ENCODE measurements at places on chromosomes 1 and 21.

- DNase-seq: no peak
Measured at GRCh38 chr21:37183749-37184148, 83.4 kb downstream of the VPS26C start.

GRCh38 chr1:172397221-172397620, 23.3 kb upstream of the C1orf105 start:
- DNase-seq: no peak

DNA sequence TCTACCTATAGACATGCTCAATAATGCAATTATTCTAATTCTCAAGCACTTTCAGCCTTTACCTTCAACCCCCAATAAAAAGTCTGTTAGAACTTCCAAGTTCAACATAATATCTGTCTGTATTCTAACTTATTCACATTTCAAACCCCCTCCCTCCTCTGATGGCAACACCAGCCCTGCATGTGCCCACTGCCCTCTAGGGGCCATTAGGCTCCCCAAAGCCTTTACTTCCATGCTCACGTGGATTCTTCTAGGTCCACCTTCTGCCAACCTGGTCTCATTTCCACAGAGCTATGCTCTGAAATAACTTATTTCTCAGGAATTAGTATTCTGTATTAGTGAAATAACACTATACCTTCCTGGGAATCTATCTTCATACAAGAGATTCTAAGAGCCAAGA, 22.2 kb upstream of the KPRP start:
- no peak for DNase-seq

GRCh38 chr1:9886092-9886742, 23.9 kb downstream of the CTNNBIP1 start:
- DNase-seq: no peak

DNA sequence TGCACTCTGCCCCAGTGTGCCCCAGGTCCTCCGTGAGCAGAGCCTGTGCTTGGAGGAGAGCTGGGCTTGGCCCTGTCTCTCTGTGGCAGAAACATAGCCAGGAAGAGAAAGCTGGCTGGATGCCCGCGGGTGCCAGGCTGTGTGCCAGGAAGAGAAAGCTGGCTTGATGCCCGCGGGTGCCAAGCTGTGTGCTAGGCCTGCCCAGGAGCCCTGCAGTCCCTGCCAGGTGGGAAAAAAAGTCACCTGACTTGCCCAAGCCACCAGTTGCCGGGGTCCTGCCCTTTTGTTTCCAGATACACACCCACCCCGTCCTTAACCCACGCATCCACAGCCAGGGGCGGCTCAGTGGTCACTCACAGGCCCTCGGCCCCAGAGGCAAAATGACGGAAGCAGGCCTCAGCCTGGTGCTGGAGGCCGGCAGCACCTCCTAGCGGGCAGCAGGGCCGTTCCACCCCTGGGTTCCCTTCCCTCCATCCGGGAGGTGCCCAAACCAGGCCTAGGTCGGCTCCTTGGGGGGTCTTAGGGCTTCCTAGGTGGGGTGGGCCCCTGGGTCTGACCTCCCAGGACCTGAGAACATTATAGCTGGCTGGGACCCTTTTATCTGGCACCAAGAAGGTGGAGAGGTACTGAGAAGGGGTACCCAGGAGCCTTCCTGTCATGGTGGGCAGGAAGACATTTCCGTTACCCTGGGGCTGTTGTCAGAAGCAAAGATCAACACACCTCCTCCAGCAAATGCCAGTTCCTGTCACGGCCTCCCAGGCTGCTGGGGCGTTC, 9.1 kb downstream of the ITGB2 start:
- peak; percentile 95 for DNase-seq

DNA sequence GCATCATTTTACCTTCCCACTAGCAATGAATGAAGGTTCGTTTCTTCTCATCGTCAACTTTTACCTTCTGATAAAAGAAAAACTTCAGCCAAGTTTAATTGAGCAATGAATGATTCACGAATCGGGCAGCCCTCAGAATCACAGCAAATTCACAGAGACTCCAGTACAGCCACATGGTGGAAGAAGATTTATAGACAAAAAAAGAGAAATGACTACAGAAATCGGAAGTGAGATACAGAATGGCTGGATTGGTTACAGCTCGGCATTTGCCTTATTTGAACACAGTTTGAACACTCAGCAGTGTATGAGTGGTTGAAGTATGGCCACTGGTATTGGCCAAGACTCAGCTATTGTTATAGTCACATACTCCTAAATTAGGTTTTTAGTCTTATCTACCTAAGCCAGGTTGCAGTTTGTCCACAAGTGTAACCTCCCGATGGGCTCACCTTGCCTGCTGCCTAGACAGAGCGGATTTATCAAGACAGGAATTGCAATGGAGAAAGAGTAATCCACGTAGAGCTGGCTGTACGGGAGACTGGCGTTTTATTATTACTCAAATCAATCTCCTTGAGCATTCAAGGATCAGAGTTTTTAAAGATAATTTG, 15.3 kb downstream of the AK4 start:
- no peak for DNase-seq

GRCh38 chr1:69129538-69129937, 438.2 kb upstream of the LRRC7 start:
- no peak for DNase-seq

- DNase-seq: no peak
Measured at GRCh38 chr1:118115567-118116295, 69.3 kb downstream of the SPAG17 start.

GRCh38 chr1:177383715-177384114, 213.0 kb downstream of the BRINP2 start:
- no peak for DNase-seq

GRCh38 chr1:90384193-90384592, 332.9 kb downstream of the BARHL2 start:
- DNase-seq: no peak

- DNase-seq: no peak
Measured at GRCh38 chr1:90557706-90558105, 159.4 kb downstream of the BARHL2 start.

DNA sequence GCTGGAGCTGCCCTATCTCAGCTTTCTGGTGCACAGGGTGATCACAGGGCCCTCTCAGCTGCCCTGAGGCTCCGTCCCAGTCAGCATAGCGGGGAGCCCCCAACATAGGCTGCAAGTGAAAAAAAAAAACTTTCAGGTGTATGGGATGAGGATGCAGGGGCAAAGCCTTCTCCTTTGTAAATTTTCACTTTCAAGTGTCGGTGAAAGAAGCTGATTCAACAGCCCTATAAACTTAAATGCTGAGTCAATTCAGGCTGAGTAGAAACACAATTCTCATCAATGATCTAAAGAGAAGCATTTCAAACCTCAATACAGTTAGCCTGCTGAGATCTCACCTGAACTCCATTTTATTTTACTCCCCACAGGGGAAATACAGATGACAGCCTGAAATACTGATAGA, 171.2 kb downstream of the SEC16B start:
- DNase-seq: no peak

- DNase-seq: no peak
Measured at GRCh38 chr1:9270290-9270883, 22.3 kb upstream of the SPSB1 start.

DNA sequence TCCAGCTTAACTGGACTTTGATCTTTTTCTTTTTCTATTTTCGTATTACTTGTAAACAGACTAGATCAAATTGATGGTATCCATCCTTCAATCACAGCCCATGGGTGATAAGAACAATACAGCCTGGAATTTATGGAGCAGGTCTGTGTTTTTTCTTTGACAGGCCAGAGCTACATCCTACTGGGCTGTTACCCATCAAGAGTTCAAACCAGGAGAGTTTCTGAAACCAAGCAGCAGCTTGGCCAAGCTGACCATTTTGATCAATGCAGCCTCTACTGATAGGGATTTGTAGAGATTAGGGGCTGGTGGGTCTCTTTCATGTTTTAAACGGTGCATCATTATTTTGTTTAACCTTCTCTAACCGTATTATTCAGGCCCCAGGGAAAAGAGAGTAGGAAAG, 24.3 kb upstream of the CCDC190 start:
- DNase-seq: no peak

DNA sequence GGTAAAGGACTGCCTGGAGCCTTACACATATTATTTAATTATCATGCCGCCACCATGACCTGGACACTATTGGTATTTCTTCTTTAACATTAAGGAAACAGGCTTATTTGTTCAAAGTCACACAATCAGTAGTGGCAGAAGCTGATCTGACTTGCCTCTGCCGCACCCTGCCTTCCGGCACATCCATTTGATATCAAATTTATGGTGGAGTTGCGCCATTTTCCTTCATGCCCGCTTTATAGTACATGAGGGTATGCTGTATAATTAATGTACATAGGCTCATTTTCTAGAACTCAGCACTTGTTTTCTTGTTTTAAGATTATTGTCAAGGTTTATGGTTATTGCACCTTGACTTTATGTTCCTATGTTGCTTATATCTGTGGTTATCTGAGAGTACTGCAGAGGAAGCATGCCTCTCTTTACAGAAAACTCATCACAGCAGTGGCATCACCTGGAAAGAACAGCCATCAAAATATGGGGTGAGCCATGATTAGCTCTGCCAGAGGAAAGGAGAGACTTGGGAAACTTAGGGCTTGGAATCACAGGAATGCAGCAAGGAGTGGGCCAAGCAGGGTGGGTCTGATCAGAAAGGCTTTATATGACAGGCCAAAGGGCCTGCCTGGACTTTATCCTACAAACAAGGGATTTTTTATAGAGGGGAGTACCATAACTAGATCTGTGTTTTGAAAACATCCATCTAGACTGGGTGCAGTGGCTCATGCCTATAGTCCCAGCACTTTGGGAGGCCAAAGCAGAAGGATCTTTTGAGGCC, 72.2 kb upstream of the GJB5 start:
- DNase-seq: no peak

DNA sequence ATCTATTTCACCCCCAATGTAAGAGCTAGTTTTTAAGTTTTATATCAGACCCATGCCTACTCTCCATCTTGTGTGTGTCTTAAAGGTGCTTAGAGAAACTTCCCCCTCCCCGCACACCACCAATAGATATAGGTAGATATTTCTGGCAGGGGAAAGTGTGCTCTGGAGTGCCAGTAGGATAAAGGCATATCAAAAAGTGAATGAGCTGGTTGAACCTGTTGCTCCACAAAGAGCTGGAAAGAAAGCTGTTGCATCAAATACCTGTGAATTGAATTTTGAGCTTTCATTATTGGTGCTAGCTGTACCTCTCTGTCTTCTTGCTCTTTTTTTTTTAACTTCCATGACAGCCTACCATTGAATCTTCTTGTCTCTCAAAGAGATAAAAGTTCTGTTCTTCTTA, 32.8 kb downstream of the ARID1A start:
- DNase-seq: no peak

DNA sequence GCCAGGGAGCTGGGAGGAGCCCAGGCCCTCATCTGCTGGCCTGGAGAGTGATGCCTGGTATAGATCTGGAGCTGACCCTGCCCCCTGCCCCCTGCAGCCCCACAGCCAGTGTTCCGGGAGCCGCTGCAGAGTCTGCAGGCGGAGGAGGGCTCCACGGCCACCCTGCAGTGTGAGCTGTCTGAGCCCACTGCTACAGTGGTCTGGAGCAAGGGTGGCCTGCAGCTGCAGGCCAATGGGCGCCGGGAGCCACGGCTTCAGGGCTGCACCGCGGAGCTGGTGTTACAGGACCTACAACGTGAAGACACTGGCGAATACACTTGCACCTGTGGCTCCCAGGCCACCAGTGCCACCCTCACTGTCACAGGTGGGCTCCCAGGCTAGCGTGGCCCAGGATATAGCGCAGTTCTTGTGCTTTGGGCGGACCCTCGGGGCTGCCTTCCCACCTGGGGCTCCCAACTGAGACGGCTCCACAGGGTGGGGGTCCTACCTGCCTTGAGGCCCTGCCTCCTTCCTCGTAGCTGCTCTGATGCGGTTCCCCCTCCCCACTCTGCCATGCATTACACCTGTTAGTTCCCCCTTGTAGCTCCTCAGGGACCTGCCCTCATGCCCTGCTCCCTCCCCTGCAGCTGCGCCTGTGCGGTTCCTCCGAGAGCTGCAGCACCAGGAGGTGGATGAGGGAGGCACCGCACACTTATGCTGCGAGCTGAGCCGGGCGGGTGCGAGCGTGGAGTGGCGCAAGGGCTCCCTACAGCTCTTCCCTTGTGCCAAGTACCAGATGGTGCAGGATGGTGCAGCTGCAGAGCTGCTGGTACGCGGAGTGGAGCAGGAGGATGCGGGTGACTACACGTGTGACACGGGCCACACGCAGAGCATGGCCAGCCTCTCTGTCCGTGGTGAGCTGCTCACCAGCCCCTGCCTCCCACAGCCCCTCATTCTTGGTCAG, 98.7 kb downstream of the OBSCN start:
- no peak for DNase-seq

- no peak for DNase-seq
Measured at GRCh38 chr1:245188403-245188802, 33.6 kb downstream of the KIF26B start.

GRCh38 chr1:115379943-115380342, 41.9 kb upstream of the NGF start:
- no peak for DNase-seq

- no peak for DNase-seq
Measured at GRCh38 chr1:115529216-115529897, 112.4 kb upstream of the VANGL1 start.

- DNase-seq: no peak
Measured at GRCh38 chr1:224564454-224565084, 51.5 kb upstream of the CNIH3 start.
